ENCODE measurements at places on chromosomes 16 and 17. TPM values are rescaled to one million over a fixed set of nuclear protein-coding genes. Genes with fewer than 3 reads are reported as not detected.

The BAHCC1 gene
- 18.5 TPM for total RNA-seq

The CSF3 gene
- total RNA-seq: not detected

The SLC16A11 gene
- total RNA-seq: not detected

The ITGAX gene
- 0.27 TPM for total RNA-seq

The CD300H gene
- total RNA-seq: not detected

The GCGR gene
- not detected for total RNA-seq

DNA sequence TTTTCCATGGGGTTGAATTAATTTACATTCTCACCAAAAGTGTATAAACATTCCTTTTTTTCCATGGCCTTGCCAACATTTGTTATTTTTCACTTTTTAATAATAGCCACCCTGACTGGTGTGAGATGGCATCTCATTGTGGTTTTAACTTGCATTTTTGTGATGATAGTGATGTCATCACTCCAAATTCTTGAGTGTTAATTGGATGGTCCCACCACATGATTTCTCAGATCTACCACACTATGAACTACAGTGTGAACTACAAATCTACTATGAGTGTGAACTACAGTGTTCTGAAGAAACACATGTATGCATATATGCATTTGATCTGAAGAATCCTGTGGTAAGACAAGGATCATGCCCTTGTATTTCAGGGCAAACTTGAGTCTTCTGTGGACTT, 340.1 kb downstream of the ABCC12 start:
- H3K27ac ChIP-seq: no peak overlapping the region
- no peaks in the 10 kb centered on the region for H3K27me3 ChIP-seq
- no peak overlapping the region for H3K4me3 ChIP-seq

DNA sequence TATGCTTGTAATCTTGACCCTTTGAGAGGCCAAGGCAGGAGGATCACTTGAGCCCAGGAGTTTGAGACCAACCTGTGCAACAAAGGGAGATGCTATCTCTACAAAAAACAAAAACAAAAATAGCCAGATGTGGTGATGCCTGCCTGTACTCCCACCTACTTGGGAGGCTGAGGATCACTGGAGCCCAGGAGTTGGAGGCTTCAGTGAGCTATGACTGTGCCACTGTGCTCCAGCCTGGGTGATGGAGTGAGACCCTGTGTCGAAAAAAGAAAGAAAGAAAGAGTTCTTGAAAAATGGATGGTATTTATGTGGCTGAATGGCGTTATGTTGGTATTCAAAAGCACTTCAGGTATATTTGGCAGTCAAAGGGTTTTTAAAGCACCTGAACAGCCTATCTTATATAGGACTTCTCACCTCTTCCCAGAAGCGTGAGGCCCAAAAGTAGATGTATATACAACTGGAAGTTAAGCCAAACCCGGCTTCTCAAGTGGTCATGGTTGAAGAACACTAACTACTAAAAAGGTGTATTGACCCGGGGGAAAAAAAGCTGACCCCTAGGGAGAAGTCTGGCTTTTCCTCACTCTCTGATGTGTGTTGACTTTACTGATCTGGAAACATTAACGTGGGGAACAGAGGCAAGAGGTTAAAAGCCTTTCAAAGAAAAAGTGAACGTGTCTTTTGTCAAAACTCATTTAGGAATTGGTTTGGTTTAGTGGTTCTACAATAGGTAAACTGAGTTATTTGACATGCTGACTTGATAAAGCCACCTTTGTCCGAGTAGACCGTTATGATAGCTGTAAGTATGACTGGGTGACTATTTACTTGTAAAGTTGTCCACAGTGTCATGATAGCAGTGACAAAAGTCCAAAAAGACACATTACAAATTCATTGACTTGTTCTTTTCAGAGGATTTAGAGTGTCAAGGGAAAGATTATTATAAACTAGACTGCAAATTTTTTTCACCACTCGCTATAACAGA, 183.4 kb downstream of the IRX3 start:
- no peaks in the 10 kb centered on the region for H3K36me3 ChIP-seq
- H3K4me1 ChIP-seq: no peaks in the 10 kb centered on the region
- no peak overlapping the region for H3K4me3 ChIP-seq
- H3K27ac ChIP-seq: no peak overlapping the region
- H3K27me3 ChIP-seq: no peaks in the 10 kb centered on the region

DNA sequence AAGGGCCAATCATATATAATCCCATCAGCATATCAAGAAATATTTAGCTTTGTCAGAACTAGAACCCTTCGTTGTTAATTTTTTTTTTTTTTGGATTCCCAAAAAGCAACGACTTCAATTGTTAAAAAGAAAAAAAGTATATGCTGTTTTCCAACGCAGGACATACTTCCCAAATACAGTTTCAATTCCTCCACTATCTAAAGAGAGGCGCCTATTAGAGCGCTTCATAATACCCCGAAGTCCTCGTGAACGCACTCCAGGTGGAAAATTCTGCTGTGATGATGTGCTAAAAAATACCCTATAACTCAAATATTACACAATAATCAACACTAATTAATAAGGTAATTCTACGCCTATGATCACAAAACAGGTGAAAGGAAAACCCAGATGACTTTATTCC, 20.8 kb downstream of the GNA13 start:
- no peaks in the 10 kb centered on the region for H3K4me1 ChIP-seq
- no peak overlapping the region for H3K27ac ChIP-seq
- H3K4me3 ChIP-seq: no peak overlapping the region

- DNase-seq: no peak
- H3K36me3 ChIP-seq: no peaks in the 10 kb centered on the region
Measured at GRCh38 chr17:32016231-32016630, 9.0 kb downstream of the LRRC37B start.

DNA sequence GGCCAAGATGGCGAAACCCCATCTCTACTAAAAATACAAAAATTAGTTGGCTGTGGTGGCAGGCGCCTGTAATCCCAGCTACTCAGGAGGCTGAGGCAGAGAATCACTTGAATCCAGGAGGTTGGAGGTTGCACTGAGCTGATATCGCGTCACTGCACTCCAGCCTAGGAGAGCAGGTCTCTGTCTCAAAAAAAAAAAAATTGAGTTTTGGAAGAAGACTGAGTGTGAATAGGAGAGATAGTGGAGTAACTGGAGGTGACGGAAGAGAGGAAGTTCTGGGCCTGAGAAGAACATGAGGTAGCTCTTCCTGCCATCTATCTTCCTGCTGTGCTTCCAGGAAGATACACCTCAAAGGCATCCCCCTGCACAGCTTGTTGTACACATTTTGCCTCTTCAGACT, 11.4 kb downstream of the HOXB1 start:
- H3K4me3 ChIP-seq: no peak overlapping the region
- DNase-seq: no peak
- H3K36me3 ChIP-seq: no peaks in the 10 kb centered on the region
- H3K4me1 ChIP-seq: peaks cover 14% of the 10 kb centered on the region
- H3K27me3 ChIP-seq: peaks cover 27% of the 10 kb centered on the region
- H3K27ac ChIP-seq: no peak overlapping the region

GRCh38 chr16:72173997-72174396, 2.0 kb upstream of the PMFBP1 start:
- no peaks in the 10 kb centered on the region for H3K36me3 ChIP-seq
- H3K4me1 ChIP-seq: peaks cover 4% of the 10 kb centered on the region
- H3K4me3 ChIP-seq: no peak overlapping the region
- no peak overlapping the region for H3K27ac ChIP-seq

GRCh38 chr16:86892509-86892908, 314.2 kb downstream of the FOXL1 start:
- H3K36me3 ChIP-seq: no peaks in the 10 kb centered on the region
- no peak for DNase-seq
- no peaks in the 10 kb centered on the region for H3K4me1 ChIP-seq

DNA sequence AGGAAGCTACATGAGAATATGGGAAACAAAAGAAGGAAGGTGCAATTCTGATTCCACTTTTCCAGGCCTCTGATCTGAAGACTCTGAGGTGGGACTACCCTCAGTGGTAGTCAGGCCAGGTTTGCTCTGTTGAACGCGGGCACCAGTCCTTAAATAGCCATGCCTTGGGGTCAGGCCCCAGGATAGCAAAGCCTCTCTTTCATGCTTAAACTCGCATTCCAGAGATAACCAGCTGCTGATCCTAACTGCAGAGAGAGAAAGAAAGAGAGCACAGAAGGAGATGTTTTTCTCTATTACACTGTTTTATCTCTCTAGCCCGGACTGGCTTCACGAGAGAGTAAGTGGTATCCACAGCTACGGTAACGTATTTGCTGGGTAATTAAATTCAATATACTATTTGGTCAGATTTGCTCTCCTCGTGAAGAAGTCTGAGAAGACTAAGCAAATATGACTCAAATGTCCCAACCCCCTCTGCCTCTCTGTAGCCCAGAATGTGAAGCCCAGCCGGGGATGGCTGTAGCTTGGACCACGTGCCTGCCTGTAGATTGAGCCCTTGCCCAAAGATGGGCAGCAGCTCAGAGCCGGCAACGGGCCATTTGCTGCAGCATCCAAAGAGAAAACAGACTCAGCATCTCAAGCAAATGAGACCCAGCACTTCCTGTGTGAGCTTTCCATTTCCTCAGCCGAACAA, 122.2 kb downstream of the SMG6 start:
- peak overlapping the region; percentile 79 for H3K27ac ChIP-seq
- DNase-seq: peak; percentile 96
- H3K36me3 ChIP-seq: peaks cover 8% of the 10 kb centered on the region
- no peaks in the 10 kb centered on the region for H3K27me3 ChIP-seq
- no peak overlapping the region for H3K4me3 ChIP-seq

GRCh38 chr16:51242296-51242994, 91.4 kb upstream of the SALL1 start:
- DNase-seq: no peak
- no peaks in the 10 kb centered on the region for H3K36me3 ChIP-seq
- no peak overlapping the region for H3K27ac ChIP-seq
- no peaks in the 10 kb centered on the region for H3K4me1 ChIP-seq

- no peaks in the 10 kb centered on the region for H3K27me3 ChIP-seq
- H3K4me3 ChIP-seq: no peak overlapping the region
- H3K27ac ChIP-seq: no peak overlapping the region
- H3K4me1 ChIP-seq: peaks cover 19% of the 10 kb centered on the region
- DNase-seq: no peak
Measured at GRCh38 chr16:12315330-12316136, 339.0 kb downstream of the SNX29 start.

DNA sequence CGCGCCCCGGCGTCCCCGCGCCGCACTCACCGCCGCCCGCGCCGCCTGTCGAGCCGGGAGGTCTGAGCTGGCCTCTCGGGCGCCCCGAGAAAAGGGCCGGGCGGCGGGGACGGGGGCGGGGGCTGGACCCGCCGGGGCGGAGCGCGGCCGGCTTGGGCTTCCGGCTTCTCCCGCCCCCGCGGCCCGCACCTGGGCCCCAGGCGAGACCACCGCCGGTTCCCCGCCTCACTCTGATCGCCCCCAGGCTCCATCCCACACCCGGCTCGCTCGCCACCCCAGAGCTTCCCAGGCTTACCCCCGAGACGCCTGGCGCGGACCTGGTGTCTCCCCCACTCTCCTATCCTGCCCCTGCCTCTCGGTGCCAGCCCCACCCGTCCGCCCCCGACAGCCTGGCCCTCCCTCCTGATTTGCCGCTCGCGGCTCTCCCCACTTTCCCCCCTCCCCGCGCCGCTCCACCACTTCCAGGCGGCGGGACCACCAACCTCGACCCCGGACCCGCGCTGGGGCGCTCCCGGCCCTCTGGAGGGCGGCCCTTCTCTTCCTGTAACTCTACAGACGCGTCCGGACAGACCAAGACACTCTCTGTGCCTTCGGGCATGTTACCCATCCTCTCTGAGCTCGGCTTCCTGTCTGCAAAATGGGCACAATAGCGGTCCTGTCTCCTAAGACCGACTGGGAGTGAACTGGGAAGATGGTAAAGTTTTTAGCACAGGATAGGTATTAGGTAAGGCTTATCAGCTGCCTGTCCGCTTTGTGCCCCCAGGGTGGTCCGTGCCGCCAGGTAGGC, at the start of gene LITAF:
Gene LITAF (minus strand): TSS at position 64 of the 787 bp plus-strand sequence. CDS start 30,189 bp downstream, outside the sequence.
- H3K4me1 ChIP-seq: peaks cover 18% of the 10 kb centered on the region
- DNase-seq: no peak
- peak within 1 kb of the TSS; percentile 56 for H3K4me3 ChIP-seq
- H3K36me3 ChIP-seq: no peaks in the 10 kb centered on the region
- H3K27me3 ChIP-seq: peaks cover 4% of the 10 kb centered on the region
- peak within 1 kb of the TSS; percentile 17 for H3K27ac ChIP-seq

GRCh38 chr16:69482410-69482991, 58.1 kb downstream of the CYB5B start:
- no peak overlapping the region for H3K27ac ChIP-seq
- peaks cover 15% of the 10 kb centered on the region for H3K4me1 ChIP-seq
- no peak overlapping the region for H3K4me3 ChIP-seq
- peak; percentile 58 for DNase-seq

GRCh38 chr16:82660966-82661365, 34.2 kb downstream of the CDH13 start:
- DNase-seq: no peak
- no peaks in the 10 kb centered on the region for H3K27me3 ChIP-seq
- H3K36me3 ChIP-seq: no peaks in the 10 kb centered on the region
- peaks cover 9% of the 10 kb centered on the region for H3K4me1 ChIP-seq

GRCh38 chr17:70582777-70583176, 413.4 kb downstream of the KCNJ2 start:
- no peaks in the 10 kb centered on the region for H3K36me3 ChIP-seq
- H3K4me3 ChIP-seq: no peak overlapping the region
- H3K27ac ChIP-seq: no peak overlapping the region
- no peaks in the 10 kb centered on the region for H3K27me3 ChIP-seq
- DNase-seq: no peak

- no peak overlapping the region for H3K27ac ChIP-seq
- no peaks in the 10 kb centered on the region for H3K36me3 ChIP-seq
- DNase-seq: no peak
- H3K27me3 ChIP-seq: no peaks in the 10 kb centered on the region
- H3K4me3 ChIP-seq: peak overlapping the region; percentile 39
- peaks cover 4% of the 10 kb centered on the region for H3K4me1 ChIP-seq
Measured at GRCh38 chr16:1535391-1536291, 2.2 kb downstream of the TMEM204 start.

GRCh38 chr17:81037026-81037797, 2.3 kb downstream of the BAIAP2 start:
- no peak overlapping the region for H3K27ac ChIP-seq
- no peaks in the 10 kb centered on the region for H3K36me3 ChIP-seq
- peaks cover 59% of the 10 kb centered on the region for H3K4me1 ChIP-seq
- no peaks in the 10 kb centered on the region for H3K27me3 ChIP-seq
- peak overlapping the region; percentile 68 for H3K4me3 ChIP-seq
- no peak for DNase-seq

DNA sequence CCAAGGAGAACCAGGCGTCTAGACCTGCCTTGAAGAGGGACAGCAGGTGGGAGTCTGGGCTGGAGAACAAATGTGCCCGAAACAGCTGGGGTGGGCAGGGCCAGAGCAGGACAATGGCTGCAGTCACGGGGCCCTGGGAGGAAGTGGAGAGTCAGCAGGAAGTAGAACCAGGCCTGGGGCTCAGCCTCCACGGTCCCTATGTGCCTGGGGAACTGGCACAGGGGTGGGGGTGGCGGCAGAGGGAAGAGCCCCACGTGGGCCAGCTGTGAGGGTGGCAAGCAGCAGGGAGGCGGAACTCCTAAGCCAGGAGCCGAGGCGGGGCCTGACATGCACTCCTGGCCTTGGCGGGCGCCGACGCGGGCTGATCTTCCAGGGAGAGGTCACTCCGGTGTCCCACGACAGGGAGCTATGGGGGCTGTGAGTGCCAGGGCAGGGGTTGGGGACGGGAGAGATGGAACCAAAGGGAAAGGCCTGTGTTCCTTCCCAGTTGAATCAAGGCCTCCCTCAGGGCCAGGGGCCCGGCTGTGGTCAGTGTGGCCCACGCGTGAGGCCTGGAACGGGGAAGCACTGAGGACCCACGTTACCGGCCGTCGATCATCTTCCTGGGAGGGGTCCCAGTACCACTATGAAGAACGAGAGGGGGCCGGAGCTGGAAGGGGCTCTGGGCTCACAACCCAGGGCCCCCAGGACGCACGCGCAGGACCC, 42.7 kb downstream of the TIMM22 start:
- H3K36me3 ChIP-seq: peaks cover 5% of the 10 kb centered on the region
- H3K4me3 ChIP-seq: no peak overlapping the region
- no peak for DNase-seq
- H3K27me3 ChIP-seq: no peaks in the 10 kb centered on the region
- H3K27ac ChIP-seq: no peak overlapping the region

All from astrocyte (in vitro differentiated cells and primary cell).